ENCODE measurements at places on chromosomes 13 and 19.

DNA sequence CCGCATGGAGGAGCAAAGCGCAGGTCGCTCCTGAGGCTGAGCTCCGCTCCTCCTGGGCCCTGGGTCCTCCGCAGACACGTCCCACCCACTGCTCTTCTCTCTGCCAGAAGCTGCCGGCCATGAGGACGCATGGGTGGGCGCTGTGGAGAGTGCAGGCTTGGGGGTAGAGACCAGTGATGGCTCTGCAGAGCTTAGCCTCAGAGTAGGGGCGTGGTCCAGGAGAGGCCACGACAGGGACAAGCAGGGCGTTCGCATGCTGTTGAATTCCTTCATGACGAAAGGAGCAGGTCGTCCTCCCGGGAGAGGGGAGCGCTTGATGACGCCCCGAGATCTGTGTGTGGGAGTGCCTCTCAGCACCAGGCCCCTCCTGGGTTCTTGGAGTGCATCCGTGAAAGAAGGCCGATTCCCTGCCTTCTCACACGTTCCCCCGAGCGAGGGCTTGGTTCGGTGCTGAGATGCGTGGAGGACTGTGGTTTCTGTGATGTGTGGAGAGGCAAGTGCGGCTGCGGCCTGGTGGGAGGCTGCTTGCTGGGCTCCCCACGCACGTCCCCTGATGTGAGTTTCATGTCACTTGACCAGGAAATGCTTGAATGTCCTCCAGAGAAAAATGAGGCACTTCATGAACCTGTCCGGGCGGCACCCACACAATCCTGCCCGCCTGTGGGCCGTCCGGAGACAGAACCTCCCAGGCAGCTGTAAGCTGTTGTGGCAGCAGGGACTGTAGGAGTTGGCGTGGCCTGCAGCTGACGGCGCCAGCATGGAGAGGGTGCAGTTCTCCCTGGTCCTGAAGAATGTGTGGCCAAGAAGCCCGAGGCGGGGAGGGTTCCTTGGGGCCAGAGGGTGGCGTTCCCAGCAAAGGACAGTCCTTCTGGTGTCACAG lies 4.5 kb downstream of the SF3A2 start:
- no peak for DNase-seq

GRCh38 chr19:13955662-13956364 lies 3.5 kb downstream of the DCAF15 start:
- DNase-seq, result no peak

DNA sequence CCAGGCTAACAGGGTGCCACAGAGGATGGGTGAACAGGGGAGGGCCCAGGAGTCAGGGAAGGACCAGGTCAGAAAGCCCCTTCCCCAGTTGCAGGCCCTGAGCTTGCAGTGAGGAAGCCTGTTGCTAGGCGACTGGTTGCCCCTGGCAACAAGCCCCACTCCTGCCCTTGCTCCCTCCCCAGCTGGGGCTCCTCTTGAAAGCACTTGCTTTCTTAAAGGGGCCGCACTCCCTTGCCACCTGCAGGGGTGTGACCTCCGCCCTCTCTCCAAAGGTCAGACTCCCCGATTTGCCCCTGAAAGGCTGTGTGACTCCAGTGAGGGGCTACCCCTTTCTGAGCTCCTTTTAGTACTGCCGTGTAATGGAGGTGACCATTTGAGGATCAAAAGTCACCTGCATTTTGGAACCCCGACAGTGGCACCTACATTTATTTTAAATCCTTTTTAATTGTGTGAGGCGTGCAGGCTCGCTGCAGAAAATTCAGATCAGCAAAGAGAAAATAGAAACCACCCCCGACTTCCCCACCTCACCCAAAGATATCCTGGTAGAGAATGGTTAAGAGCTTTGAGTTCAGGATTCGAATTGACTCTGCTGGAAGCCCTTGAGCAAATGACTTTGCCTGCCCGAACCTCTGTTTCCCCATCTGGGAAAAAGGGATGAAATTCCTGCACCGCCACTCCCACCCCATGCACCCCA lies 4.8 kb downstream of the FCHO1 start:
- no peak for DNase-seq

DNA sequence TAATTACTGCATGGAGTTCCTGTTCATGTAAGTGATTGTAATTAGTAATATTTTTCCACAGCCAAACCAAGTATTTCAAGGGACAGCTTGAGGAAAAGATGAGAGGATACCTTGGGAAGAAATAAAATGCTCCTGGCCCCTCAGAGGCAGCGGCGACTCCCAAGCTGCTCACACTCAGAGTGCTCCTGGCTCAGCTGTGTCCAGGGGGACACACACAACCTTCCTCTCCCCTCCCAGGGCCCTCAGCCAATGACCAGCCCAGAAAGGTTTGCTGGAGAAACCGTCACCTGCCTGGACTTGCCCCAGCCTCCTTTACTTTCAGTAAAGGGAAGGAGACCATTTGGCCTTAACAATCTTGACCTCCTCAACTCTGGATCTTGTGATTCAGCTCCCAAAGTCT lies 51.1 kb downstream of the CRYL1 start:
- DNase-seq, result no peak

DNA sequence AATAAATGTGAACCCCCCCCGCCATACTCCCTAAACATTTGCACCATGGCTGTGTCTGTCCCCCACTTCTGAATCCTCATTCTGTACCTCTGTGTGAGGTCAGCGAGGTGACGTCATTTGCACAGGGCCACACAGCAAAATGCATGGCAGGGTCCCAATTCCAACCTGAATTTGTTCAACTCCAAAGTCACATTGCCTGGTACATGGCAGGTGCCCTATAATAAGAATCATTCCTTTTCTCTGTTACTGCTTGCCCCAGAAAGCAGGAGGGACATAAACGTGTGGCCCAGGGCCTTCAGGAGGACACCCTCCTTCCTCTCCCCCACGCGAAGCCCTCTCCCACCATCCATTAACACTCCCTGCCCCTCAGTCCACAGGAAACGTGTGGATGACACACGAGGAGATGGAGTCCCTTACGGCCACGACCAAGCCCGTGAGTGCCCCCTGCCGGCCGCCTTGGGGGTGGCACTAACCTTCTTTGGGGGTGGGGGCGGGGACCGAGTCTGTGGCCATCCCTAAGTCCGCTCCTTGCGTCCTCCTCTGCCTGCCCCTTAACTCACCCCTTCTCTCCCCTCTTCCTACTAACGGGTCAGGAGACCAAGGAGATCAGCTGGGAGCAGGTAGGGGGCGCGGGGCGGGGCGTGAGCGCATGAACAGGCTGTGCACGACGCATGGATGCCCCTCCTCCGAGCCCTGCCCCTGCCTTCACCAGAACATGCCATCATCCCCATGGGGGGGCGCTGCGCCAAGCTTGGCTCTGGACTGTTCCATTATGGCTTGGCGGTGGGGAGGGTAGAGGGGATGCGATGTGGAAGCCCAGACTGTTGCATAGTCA lies 9.4 kb downstream of the HRC start:
- peak; percentile 89 for DNase-seq
